ENCODE measurements at places on chromosomes 12 and 14.

GRCh38 chr14:24411443-24412389 is 12.9 kb downstream of the NYNRIN start:
- DNase-seq, result no peak

- no peak for DNase-seq
Measured at GRCh38 chr12:110015132-110015531, 15.9 kb downstream of the ANKRD13A start.

DNA sequence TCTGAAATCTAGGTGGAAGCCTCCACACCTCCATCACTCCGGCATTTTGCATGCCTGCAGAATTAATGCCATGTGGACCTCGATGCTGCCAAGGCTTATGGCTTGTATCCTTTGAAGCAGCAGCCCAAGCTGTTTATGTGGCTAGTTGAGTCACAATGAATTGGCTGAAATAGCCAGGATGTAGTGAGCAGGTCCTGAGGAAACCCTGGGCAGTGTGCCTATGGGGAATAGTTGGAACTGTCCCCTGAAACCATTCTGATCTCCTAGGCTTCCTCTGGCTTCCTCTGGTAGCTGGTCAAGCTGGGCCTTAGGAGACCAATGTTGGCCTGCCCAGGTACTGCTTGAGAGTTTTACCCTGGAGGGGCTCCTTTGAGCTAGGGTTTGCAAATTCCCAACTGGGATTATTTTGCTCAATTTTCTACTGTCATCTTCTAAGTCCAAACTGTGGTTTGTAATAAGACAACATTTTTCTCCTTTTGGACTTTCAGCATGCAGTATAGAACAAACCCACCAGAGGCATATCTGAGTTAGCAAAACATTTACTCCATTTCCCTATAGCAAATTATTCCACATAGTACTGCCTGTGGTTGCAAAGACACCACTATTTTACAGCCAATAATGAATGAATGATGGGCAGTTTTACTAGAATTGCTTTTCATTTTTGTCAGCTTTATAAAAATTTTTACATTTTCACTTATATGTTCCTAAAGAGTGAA is 85.1 kb upstream of the AMIGO2 start:
- no peak for DNase-seq

DNA sequence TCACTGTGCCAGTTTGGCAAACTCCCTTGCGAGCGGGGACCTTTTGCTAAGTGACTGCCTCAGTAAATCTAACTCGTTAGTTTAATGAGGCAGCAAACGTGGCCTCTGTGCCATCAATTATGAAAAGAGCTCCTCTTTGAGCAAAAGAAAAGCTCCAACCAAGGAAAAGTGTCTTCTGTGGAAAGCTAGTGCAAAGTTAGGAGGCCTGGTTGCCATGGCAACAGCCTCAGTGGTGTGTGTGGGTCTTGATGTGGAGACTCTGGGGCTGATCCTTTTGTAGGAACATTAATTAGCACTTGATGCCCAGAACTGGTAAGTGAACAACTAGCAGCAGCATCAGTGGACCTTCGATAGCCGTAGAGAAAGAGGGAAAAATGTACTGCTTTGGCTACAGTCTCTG is 145.7 kb downstream of the CHST11 start:
- no peak for DNase-seq

DNA sequence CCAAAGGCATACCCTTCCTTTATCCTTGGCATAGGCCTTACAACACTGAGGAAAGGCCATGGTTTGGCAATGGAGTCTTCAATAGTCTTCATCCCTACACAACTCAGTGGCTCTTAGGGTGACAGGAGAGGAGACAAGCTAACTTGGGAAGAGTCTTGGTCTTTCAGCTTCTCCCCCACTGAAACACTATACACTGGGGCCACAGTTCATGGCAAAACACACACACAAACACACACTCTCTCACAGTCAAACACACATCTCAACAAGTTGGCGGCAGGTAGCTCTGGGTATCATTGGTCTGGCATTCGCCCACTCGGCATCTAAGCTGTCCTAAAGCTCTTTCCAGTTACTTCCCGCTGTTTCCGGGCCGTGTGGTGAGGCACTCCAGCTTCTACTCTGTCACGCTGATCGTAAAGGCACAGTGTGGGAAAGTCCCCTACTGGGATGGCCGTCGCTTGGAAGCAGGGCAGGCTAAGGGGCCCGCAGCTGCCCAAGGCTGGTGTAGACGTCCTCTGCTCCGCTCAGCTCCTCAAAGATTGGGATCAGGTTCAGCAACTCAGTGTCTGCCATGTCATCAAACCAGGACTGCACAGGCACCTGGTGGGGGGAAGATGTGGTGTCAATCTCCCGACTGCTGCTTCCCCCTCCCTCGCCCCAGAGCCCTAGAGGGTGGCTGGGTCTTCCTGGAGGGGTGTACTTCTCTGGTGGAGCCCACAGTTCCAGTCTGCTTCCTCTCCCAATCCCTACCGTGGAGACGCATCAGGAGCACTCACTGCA is 4.8 kb upstream of the AVIL start:
- DNase-seq, result no peak

DNA sequence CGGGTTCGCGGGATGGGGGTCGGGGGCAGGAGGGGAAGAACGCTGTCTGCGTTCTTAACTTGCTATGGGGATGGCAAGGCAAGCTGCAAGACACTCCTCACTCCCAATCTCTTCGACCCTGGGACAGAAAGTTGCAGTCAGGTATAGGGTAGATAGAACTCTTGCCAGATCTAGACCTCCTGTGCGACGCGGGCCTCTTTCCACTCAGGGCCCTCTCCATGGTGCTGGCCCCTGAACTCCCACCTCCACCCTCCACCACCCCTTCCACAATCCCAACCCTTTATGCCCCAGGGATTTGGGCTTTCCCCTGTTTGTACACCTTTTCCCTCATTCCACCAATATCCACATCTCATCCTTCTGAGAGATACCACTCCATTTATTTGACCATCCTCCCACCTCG is 812 bp downstream of the NABP2 start:
- no peak for DNase-seq

- DNase-seq, result no peak
Measured at GRCh38 chr12:54356228-54356627, 8.1 kb downstream of the GPR84 start.

GRCh38 chr14:75428230-75429104 is 645 bp downstream of the JDP2 start:
- no peak for DNase-seq

DNA sequence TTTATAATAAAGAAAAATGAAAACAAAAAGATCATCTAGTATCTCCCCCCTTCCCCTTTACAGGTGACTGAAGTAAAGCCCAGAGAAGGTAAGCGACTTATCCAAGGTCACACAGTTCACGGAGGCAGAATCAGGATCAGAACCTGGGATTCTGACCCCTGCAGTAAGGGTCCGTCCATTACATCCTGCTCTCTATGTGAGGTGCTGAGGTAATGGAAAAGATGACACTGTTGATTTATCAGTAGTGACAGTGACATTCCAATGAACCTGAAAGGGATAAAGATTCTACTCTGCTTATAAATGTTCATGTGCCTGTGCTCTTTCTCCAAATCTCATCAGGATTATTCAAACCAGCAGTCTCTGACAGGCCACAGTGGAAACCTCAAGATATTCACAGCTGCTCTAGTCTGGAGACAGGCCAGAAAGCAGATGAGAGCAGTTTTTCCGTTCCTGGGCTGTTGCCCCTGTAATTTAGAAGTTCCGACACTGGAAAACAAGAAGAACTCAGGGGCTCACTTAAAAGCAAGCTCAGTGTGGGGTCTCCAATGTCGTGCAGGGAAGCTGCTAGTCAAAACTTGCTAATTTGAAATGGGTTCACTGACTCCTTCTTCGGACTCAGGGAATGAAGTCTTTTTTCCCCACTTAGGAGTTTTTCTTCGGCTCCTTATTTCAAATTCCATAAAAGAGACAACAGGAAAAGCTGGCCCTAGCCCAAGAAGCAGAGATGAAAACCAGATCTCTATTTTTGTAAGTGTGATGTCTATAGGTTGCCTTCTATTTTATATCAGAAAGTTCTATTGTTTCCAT is 131.8 kb upstream of the EEA1 start:
- no peak for DNase-seq

DNA sequence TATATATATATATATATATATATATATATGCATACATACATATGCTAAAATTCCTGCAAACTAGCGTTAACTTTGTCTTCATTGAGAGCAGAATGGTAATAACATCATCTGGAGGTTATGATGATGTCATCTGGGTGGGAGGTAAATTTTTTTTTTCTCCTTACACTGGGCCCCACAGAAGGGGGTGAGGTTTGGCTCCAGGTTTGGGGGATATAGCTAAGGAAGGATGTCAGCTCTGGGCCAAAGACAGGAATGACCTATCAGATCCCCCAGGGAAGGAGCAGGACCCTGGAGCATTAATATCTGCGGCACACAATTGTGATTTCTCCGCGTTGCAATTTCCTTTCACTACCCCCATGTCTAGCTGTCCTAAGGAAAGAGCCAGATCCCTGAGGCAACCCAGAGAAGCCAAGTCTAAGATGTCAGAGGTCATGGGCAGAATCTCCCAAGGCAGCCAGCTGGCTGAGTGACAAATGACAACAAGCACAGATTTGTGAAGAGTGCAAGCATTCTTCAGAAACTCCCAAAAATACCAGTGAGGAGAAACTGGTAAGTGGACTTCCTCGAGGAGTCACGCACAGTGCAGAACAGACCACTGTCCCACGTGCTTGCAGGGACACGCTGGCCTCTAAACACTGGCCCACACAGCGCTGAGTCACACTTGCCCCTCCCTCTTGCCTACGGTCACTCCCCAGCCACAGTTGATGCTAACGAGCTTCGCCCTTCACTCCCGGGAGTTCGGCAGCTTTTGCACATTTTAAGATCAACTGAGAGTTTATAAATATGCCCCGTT is 9.9 kb downstream of the UBC start:
- no peak for DNase-seq

- no peak for DNase-seq
Measured at GRCh38 chr12:103645202-103645601, 58.1 kb downstream of the STAB2 start.

- DNase-seq, result no peak
Measured at GRCh38 chr12:19421503-19422282, 17.6 kb upstream of the AEBP2 start.

DNA sequence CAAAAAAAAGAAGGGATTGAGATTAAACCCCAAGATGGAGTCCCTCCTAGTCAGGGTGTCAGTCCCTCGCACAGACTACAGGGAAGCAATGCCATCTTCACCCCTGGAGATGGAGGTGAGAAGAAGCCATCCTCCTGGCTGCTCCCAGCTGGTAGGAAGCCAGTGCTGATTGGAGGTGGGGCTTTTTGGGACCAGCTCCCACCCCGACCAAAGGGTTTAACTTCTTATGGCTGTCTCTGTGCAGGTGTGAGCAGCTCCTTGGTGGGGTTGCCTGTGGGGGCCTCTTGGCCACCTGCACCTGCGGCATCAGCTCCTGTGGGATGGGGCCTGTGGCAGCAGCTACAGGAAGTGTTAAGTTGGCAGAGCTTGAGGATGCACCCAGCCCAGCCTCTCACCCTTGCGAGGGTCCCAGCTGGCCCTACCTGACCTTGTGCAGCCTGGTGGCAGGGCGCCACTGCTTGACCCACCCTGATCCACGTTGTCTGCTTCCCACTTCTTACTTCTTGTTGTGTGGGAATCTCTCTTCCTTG is 3.8 kb upstream of the KRT86 start:
- DNase-seq, result no peak

DNA sequence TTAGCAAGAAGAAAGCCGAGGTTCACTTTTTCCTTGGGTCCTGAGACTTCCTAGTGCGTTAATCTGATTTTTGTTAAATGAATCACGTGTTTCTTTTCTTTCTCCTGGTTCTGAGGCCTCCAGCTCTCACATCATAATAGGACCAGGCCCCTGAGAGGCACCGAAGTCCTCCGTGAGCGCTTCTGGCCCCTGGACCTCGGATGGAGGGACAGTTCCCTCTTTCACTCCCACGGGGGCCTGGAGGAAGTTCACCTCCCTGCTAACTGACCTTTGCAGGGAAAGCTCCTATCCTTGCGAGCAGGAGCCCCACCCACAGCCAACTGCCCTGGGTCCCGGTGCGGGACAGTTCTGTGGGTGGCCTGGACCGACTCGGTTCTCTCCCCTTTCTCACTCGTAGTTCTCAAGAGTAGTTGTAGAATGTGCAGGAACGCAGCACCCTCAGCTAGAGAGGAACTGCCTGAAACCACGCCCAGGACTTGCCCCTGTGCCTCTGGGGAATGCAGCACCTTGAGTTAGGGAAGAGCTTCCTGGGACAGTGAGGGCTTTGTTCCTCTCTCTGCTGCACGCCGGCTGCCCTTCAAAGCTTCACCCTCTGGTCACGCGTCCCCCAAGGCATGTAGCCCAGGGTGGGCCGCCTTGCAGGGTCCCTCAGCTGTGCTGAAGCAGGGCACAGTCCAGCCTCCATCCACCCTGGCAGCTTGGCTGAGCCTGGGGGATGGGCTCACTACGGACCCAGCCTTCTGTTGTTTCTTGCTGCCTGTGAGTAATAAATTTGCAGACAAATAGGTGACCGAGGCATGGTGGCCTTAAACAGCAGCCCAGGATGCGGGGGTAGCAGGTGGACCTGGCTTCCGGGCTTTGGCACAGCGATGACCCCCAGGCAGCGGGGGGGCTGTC is 264.6 kb downstream of the ADGRD1 start:
- no peak for DNase-seq

DNA sequence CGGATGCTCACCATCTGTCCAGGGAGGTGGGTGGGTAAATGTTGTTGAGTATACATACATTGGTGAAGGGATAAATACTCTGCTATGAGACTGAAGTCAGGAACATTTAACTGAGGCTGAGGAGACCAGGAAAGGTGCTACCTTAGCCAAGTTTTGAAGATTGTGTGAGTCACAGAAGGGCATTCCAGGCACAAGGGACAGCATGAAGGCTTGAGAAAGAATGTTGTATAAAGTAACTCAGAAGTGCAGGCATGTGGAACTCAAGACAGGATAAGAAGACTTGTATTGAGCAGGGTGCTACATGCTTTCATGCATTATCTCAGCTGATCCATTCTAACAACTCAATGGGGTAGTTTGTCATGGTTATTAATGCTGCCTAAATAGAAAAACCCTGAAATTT is 112.7 kb downstream of the IPO8 start:
- no peak for DNase-seq

- no peak for DNase-seq
Measured at GRCh38 chr12:9717070-9717925, 15.6 kb downstream of the CLECL1 start.

GRCh38 chr12:108442067-108442466 is 73.0 kb upstream of the FICD start:
- no peak for DNase-seq

GRCh38 chr12:89976866-89977265 is 268.2 kb upstream of the ATP2B1 start:
- no peak for DNase-seq
